ENCODE measurements at places on chromosomes 16 and 17.

DNA sequence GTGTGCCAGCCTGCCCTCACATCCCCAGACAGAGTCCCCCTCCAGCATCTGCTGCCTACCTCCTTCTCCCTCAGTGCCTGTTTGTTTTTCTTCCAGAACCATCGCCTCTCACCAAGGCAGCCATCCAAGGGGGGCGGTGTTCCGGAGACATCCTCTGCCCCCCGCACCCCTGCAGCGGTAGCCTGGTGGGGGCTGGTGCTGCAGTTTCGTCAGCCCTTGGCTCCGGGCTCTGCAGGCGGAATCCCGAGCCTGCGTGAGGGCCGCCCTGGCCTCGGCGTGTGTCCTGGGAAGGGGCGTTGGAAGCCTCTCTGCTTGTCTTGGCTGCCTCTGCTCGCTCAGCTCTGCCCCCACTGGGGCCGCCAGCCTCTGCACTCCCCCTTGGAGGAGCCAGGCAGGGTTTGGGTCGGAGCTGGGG lies 126.0 kb upstream of the CIBAR2 start:
- DNase-seq = peak; percentile 64

GRCh38 chr17:64447526-64447925 lies 1.4 kb upstream of the MILR1 start:
- DNase-seq = no peak

- no peak for DNase-seq
Observed at GRCh38 chr16:56858374-56858773, 6.6 kb upstream of the SLC12A3 start.

DNA sequence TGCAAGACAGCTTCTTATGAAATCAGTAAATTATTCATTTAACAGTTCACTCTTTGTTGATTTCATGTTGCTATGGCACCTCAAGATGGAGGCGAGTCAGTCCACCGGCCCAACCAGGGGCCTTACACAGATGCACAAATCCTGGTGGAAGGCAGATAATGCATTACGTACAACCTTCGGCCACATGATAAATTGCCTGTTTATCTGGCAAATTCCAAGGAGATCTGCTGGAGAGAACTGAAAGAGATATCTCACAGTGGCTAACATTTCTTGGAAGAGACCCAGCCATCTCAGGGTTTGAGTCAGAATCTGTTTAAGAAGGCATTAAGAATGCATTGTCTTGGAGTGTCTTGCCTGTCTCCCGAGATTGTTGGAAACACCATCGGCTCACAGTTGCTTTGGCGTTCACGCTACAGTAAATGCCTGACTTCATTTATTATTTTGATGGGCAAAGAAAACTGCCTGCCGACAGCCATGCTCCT lies 225.6 kb downstream of the MSI2 start:
- DNase-seq = no peak

DNA sequence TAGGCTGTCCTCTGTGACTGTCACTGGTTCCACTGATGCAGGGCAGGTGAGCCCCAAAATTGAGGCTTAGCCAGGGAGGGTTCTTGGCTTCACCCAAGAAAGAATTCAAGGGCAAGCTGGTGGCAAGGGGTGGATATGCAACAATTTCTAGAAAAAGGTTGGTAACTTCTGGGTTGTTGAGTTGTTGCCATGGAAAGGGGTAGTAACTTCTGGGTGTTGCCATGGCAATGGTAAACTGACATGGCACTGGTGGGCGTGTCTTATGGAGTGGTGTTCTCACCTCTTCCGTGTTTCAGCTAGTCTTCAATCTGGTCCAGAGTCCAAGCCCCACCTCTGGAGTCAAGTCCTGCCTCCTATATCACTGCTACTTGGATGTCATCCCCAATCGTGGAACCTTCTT lies 9.5 kb upstream of the GUCY2D start:
- DNase-seq = no peak

DNA sequence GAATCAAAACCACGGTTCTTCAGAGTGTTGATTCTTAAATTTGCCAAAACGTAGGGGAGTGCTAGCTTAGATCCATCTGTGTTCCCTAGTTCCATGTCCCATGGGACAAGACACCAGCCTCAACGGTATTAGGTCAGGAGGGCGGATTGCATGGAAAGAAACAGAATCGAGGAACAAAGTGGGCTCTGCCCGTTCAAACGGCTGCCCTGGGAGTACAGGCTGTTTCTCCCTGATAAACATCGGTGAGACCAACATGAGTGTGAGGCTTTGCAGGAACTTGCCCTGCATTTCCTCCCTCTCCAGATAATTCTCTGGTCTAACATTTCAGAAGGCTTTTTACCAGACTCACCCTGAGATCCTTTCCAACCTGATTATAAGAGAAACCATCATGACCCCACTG lies 82.2 kb downstream of the MRM3 start:
- no peak for DNase-seq

GRCh38 chr17:2751491-2751890 lies 2.0 kb upstream of the CCDC92B start:
- no peak for DNase-seq

DNA sequence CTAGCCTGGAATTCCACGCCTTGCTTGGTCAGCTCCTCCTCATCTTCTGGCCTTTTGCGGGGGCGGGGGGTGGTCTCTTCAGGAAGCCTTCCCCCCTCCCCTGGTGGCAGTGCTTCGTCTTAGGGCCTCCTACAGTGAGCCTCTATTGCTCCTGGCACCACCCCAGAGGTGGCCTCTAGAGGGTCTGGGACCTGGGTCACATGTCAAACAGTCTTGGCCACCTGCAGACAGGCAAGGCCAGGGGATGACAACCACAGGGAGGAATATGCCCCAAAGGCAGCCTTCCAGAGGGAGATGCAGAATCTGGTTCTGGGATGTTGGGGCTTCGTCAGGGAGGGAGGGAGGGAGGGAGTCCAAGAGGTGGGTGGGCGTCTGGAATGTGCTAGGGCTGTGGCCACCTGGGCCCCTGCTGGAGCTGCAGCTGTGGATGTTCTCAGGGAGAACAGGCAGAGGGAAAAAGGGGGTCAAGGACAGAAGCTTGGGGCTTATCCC lies 50.6 kb downstream of the SMPD3 start:
- DNase-seq = no peak

- no peak for DNase-seq
Observed at GRCh38 chr17:56481659-56482058, 111.8 kb upstream of the NOG start.

DNA sequence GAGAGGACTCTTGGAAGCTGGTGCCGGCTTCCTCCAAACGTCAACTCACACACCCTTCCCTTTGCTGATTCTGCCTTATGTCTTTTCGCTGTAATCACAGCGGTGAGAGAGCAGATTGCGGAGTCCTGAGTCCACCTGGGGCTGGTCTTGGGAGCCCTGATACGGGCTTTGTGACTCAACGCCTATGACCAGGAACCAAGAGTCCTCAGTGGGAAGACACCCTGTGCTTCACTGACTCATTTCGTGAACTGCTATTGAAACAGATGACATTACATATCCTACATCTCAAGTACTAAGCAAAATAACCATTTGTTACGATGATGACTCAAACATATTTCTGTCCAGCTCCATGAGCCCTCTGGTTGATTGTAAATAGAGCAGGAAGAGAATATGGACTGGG lies 90.7 kb upstream of the CREBBP start:
- no peak for DNase-seq

DNA sequence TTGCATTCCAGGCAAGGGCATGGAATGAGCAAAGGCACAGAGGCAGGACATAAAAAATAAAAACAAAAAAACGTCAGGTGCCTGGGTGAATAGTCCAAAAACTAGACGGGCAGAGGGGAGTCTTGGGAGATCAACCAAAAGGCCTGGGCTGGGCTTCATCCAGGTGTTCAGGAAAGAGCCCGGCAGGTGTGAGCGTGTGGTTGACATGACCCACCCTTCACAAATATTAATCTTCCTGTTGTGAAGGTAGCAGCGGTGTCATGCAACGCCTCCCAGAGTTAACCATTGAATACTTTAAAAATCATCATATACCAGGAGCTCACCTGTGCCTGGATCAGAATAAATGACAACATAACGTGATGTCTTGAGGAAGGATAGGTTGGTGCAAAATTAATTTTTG lies 90.6 kb downstream of the USP22 start:
- no peak for DNase-seq

DNA sequence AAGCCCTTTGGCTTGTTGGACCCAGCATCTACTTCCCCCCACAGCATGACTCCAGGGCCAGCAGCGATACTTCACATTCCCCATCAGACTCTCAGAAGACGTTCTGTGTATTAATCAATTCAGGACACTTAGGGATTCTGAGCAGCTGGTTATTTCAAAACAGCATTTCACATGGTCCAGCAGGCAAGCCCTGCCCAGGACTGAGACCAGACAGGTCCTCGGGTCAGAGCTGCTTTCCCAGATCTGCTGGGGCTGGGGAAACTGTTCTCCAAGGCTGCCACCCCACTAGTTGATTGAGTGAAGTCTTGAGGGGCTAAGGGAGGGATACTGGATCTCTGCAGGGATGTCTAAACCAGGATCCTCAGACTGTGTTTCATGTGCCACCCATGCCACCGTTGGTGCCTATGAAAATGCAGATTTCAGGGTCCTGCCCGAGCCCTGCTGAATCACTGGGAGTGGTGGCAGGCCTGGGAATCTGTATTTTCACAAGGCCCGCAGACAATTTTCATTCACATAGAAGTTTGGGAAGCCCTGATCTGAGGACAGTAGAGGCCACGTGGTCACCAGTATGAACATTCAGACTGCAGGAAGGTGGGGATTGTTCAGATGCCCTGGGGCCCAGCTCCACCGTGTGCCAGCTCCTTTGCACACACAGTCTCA lies 40.6 kb upstream of the CDH5 start:
- no peak for DNase-seq

GRCh38 chr16:2778630-2778958 lies 1.5 kb upstream of the ELOB start:
- no peak for DNase-seq

DNA sequence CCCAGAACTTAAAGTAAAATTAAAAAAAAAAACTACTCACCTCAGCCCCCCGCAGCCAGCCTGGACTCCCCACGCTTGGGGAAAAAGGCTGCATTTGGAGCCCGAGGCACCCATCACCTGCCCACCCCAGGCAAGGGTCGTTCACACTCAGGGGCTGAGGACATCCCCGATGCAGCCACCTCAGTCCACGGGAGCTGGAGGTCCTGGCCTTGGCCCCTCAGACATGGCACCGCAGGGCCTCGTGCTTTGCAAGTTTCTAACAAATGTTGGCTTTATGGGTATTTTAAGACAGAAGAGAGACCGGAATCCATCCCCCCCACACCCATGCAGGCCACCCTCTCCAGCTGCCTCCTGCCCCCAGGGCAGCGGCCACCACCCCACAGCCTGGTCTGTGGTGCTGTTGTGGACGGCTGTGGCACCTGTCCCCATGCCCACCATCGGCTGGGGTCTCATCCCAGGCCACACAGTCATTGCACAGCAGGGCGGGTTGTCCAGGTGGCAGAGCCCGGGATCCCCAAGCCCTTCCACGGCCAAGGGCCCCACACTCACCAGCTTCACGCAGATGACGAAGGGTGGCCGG lies 116.4 kb upstream of the ZNF750 start:
- DNase-seq = no peak

DNA sequence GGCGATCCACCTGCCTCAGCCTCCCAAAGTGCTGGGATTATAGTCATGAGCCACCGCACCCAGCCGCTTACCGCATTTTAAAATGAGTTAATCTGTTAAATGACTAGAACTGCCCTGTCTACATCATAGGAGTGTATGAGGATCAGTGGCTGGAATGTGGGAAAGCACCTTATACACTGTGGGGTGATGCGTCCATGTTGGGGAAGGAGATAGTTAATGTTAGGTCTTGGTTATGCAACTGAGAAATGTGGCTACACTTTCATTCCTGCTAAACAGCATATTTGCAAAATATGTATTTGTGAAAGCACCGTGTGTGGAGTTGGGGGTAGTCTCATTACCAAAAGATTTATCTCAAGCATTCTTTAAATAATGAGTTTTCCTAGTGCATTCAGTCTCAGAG lies 107.6 kb downstream of the SPACA3 start:
- DNase-seq = no peak

Measured in glutamatergic neuron (in vitro differentiated cells).